GM23248 (cell line): ENCODE measurements at places on chromosomes 7 and 10.
A peak's percentile ranks its signal among the peaks of the same experiment; 100 is the strongest.

DNA sequence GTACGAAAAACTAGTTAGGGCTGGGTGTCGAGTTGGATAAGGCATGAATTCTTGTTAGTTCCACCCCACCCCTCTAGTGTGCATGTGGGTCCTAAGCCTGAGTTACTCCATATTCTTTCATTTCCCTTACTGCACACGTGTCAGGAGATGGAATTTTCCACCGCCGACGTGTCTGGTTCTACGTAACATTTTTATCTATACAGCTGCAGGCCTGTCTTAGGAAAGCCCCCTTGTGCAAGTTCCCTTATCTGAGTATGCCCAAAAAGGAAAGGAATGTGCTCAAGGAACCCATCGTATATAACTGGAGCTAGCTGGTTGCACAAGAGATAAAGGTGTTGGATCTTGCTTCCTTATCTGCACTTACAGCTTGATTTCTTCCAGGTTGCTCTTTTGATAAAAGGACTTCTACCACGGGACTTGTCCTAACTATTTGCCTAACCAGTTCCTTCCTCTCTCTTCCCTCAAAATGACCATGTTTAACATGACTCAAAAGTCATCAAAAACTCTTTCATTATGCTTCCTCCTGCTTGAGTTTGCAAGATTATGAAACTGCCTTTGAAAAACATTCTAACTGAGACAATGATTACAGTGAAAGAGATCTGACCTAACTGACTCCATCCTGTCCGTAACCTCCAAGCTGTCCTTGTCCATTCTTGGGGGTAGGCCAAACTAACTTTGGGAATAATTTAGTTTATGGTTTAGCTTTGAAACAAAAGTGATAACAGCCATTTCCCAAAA, 181.4 kb downstream of the AKR1D1 start:
- DNase-seq, result no peak

DNA sequence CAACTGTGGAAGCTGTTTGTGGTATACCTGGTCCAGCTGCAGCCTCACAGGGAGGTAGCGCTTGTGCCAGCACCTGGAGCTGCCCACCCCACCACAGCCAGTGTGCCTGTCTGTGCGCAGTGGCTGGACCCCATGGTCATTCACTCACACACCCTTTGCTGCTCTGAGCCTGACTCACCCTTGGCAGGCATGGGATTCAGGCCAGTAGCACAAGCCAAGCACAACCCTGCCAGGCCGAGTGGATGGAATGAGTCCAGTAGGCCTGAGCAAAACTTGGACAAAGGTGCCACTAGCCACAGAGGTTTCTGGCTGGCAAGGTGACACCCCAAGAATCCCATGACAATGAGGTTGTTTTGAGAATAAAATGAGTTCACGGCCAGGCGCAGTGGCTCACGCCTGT, 19.0 kb downstream of the RBM48 start:
- peak; percentile 13 for DNase-seq

GRCh38 chr7:31418928-31419327, 78.4 kb upstream of the NEUROD6 start:
- DNase-seq, result no peak

DNA sequence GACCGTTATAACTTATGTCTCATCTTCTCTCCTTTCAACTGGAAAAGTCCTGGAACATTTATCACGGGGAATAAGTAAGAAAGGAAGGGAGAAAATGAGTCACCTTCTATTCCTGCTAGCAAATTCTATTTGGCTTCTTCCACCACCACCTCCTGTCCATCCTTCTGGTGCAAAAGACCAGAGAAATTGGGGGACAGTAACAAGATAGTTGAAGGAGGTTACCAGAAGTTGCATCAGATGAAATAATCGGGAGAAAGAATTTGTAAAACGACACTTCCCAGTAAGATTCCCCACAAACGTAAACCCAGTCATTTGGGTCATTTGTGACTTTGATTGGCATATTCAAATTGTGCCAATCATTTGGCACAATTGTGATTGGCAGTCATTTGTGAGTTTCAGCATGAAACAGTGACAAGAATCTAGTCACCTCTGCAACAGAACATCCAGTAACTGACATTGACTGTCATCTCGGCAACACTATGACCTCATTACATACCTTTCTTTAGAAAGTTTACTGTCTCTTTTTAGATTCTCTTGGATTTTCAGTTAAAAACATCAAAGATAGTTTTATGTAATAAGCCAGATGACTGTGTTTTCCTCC, 51.3 kb upstream of the PIK3CG start:
- peak; percentile 53 for DNase-seq

- no peak for DNase-seq
Measured at GRCh38 chr7:124073310-124073645, 40.4 kb upstream of the TMEM229A start.

- DNase-seq, result no peak
Measured at GRCh38 chr7:51012569-51013217, 230.0 kb upstream of the GRB10 start.

DNA sequence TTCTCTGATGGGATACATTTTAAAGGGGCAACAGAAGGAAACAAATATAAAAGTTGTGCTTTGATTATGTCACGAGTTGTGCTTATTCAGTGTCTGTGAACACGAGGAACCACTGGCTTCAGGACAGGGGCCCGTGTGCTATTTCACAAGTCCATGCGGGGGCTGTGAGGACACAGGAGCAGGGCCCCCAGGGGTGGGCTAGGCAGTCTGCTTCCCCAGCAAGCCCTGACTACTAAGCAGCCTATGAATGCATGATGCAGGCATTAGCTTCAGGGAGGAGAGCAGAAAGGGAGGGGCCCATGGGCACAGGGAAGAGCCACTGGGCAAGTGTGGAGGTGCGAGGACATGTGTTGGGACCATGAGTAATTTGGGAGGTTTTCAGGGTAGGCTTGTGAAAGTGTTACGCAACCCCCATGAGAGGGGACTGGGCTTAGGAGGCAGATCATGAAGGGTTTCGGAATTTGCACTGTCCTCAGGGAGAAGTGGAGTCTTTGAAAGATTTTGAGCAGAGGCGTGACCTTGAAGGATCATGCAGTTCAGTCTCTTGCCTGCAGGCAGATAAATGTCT, 424.9 kb downstream of the CALN1 start:
- DNase-seq, result no peak

GRCh38 chr10:8297107-8297506, 242.6 kb downstream of the GATA3 start:
- DNase-seq, result no peak

DNA sequence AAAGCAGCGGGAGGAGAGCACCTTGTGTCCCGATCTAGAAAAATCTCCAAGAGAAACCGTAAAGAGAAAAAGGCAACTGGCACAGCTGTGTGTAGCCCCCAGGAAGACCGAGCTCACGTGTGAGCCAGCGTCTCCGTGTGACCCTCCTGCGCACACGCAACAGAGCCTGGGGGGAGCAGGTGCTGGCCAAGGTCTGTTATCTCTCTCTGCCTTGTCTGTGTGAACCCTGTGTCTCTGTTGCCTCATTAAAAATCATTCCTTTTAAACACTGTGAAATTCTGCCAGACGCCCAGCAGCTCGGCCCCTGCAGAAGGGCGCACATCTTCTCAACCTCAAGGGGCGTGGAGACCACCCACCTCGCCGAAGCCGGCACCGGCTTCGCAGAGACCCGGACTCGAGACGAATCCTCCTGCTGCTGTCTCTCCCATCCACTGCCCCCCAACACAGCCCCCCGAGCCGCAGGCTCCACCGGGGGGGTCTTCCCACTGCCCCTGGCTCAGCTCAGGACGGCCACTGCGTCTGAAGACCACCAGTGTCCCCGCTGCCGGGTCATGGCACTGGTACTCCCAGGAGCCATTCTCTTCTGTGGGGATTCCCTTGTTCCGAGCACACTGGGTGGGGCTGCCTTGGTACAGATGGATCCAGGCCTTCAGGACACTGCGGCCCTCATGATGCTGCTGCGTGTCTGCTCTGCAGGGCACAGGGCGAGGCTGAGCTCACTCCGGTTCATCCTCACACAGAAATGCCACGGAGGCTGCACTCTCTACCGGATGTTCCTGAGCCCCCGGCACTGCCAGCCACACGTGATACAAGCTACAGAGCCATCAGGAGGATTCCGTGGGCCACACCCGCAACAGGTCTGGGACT, 94.3 kb upstream of the DNAAF5 start:
- no peak for DNase-seq

DNA sequence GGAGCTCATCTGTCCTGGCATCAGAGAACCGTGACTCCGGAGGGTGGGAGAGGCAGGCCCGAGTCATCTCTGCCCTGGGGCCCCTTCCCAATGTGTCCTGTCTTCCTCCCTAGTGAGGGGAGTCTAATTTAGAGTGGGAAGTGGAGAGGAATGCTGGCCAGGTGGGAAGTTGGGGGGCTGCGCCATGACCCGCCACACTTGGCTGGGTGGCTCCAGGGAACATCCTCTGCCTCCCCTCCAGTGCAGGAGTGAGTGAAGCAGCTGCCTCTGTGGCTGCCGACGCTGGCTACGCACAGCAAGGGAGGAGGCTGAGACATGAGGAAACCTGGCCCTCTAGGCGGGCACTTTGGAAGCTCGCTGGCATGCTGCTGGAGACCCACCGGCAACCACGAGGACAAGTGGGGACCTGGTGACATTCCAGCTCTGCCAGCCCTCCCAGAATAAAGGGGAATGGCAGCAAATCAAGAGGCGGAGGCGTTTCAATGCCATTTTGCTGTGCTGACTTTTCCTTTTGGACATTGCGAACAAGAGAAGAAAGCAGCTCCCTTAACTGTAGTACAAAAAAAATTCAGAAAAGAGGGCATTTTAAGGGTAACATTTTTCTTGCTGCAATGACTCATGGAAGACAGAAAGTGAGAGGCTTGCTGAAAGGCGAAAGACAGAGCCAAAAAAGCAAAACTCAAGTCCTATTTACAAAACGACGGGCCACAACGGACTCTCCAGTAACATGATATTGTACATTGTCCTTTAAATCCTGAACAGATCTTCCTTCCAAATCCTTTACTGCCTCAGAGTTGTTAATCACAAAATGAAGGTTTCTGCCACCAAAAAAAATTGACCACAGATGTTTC, 121.2 kb upstream of the PITRM1 start:
- DNase-seq, result peak; percentile 68
